ENCODE measurements at places on chromosomes 16 and 17.

- DNase-seq = no peak
Observed at GRCh38 chr16:79786389-79786788, 185.9 kb upstream of the MAF start.

GRCh38 chr17:27610304-27610677 is 20.7 kb upstream of the LGALS9 start:
- DNase-seq = no peak

- DNase-seq = no peak
Observed at GRCh38 chr16:86378128-86378527, 132.2 kb upstream of the FOXF1 start.

- no peak for DNase-seq
Observed at GRCh38 chr17:64004218-64004770, 6.1 kb downstream of the PRR29 start.

Measured in stimulated activated CD4-positive, alpha-beta T cell treated with anti-CD3 and anti-CD28 coated beads, Interleukin-4, amount 100 ng/mL, for 48 hours (primary cell).